ENCODE measurements at places on chromosomes 4 and X. TPM values are rescaled to one million over a fixed set of nuclear protein-coding genes. Genes with fewer than 3 reads are reported as not detected.

DNA sequence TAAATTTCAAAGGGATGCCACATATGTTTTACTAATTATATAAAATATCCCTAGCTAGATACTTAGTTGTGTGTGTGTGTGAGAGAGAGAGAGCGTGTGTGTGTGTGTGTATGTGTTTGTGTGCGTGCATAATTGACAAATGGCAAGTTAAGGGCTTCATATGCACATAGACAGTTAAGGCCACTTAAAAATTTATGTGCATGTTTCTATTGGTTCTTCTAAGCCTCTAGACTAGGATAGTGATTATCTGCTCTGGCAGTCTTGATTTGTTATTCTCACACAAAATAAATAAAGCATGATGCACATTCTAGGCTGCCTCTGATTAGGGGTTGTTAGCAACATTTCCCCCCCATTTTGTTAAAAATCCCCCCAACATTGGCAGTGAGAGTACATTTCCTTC lies 279.0 kb upstream of the TAPT1 start:
- H3K4me1 ChIP-seq: no peaks in the 10 kb centered on the region
- H3K4me3 ChIP-seq: no peak overlapping the region
- no peak overlapping the region for H3K27ac ChIP-seq
- no peaks in the 10 kb centered on the region for H3K27me3 ChIP-seq

DNA sequence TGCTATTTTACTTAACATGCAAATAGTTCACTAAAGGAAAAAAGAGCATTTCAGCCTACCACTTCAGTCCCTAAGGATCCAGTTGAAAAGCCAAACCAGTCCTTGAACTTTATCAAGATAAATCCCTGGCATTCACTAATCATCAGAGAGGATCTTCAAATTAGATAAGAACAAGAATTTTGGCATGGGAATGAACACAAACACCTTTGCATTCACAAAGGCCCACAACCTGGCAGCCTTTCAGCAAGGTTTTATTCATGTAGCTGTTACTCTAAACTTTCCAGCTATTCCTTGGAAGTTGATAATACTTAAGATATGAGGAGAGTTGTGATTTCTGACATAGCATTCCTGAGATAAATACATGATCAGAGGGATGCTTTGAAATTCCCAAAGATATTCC lies 193.4 kb downstream of the LRBA start:
- no peaks in the 10 kb centered on the region for H3K36me3 ChIP-seq
- no peaks in the 10 kb centered on the region for H3K27me3 ChIP-seq
- no peak overlapping the region for H3K4me3 ChIP-seq
- H3K27ac ChIP-seq: no peak overlapping the region
- peaks cover 8% of the 10 kb centered on the region for H3K4me1 ChIP-seq
- no peak for DNase-seq

Gene DEFB131A
- total RNA-seq: not detected

DNA sequence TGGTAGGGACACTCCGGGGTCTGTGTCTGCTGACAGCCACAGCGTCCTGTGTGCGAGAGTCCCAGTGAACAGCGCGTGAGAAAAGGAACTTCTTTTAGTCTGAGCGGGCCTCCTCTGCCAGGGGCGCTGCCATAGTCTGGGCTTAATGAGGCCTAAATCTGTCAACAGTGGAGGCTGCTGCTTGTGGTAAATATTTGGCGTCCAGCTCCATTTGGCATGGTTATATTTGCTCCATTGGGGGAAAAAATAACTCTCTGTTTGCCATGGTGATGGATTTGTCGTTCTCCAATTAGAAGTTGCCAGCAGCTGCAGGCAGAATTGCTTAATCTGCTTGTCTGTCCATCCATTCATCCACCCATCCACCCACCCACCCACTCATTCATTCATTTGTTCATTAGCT lies 71.4 kb upstream of the PSAPL1 start:
- H3K4me1 ChIP-seq: no peaks in the 10 kb centered on the region
- H3K27ac ChIP-seq: no peak overlapping the region
- DNase-seq: no peak
- no peak overlapping the region for H3K4me3 ChIP-seq
- H3K36me3 ChIP-seq: no peaks in the 10 kb centered on the region

DNA sequence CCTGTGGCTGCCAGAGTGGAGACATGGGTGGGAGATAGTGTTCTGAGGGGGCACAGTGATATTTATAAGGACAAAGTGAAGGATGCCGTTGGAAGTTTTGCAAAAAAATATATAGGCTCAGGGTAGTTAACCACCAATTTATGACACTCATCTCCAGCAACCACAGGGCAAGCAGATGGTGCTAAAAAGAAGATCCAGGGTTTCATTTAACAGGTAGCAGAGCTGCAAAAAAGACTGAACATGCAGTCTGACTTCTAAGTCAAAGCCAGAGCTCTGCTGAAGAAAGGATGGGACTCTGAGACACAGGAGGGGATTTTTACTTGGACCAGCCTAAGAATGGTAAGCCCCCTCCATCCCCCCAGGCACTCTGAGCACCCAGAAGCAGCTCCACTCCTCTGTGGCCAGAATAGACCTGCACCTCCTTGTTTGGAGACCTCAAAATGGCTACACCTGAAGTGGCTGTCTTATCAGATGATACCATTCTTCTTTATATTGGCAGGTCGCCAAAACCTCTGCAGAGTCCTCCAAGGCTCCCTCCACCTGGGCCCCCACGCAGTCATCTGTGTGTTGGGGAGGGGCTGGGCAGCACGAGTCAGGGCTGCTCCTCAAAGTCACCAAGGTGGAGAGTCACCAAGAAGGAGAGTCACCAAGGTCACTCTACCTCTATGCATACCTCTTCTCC lies 161.4 kb upstream of the FAM9B start:
- no peak for DNase-seq
- no peaks in the 10 kb centered on the region for H3K36me3 ChIP-seq
- H3K27ac ChIP-seq: no peak overlapping the region
- H3K4me1 ChIP-seq: peaks cover 4% of the 10 kb centered on the region

Gene HSD17B13
- 0.35 TPM for total RNA-seq

Gene FAM241A
- 2.7 TPM for total RNA-seq

GRCh38 chrX:47112316-47112954 lies 32.1 kb downstream of the NDUFB11 start:
- H3K27ac ChIP-seq: no peak overlapping the region
- DNase-seq: no peak
- no peak overlapping the region for H3K4me3 ChIP-seq
- no peaks in the 10 kb centered on the region for H3K27me3 ChIP-seq
- no peaks in the 10 kb centered on the region for H3K36me3 ChIP-seq

DNA sequence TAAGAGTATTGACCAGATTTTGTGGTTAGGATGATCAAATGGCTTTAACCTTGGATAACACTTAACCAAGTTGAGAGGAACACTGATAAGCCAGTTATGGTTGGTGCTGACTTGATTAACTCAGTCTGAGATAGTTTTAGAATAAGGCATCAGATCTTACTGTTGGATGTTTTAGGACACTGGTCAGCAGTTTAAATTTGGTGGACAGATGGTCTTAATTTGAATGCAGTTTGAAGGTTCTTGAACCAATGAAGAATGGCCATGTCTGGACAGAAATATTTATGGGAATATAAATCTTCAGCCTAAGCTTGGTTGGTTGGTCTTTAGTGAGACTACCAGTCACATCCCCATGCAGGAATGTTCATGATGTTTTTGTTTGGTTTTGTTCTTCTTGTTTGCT lies 2.6 kb upstream of the GIMD1 start:
- H3K36me3 ChIP-seq: no peaks in the 10 kb centered on the region
- no peaks in the 10 kb centered on the region for H3K4me1 ChIP-seq
- H3K27me3 ChIP-seq: no peaks in the 10 kb centered on the region
- H3K4me3 ChIP-seq: no peak overlapping the region
- no peak overlapping the region for H3K27ac ChIP-seq

- no peak overlapping the region for H3K4me3 ChIP-seq
- peaks cover 42% of the 10 kb centered on the region for H3K4me1 ChIP-seq
- no peaks in the 10 kb centered on the region for H3K36me3 ChIP-seq
- no peak for DNase-seq
These were observed 44.4 kb downstream of the LRBA start for GRCh38 chr4:150970685-150971151.

- no peak overlapping the region for H3K27ac ChIP-seq
- H3K4me1 ChIP-seq: no peaks in the 10 kb centered on the region
- peaks cover 42% of the 10 kb centered on the region for H3K36me3 ChIP-seq
- H3K4me3 ChIP-seq: no peak overlapping the region
- DNase-seq: no peak
These were observed 49.2 kb downstream of the SEL1L3 start for GRCh38 chr4:25813448-25814106.

GRCh38 chrX:129726307-129727111 lies 12.3 kb upstream of the XPNPEP2 start:
- H3K36me3 ChIP-seq: no peaks in the 10 kb centered on the region
- H3K27ac ChIP-seq: no peak overlapping the region

- no peak for DNase-seq
- no peaks in the 10 kb centered on the region for H3K4me1 ChIP-seq
- no peak overlapping the region for H3K4me3 ChIP-seq
- no peaks in the 10 kb centered on the region for H3K27me3 ChIP-seq
These were observed 762.5 kb upstream of the GRIA3 start for GRCh38 chrX:122421434-122422121.

GRCh38 chr4:165627548-165627947 lies 245.5 kb upstream of the TLL1 start:
- H3K27ac ChIP-seq: no peak overlapping the region
- DNase-seq: no peak
- no peak overlapping the region for H3K4me3 ChIP-seq
- no peaks in the 10 kb centered on the region for H3K27me3 ChIP-seq

DNA sequence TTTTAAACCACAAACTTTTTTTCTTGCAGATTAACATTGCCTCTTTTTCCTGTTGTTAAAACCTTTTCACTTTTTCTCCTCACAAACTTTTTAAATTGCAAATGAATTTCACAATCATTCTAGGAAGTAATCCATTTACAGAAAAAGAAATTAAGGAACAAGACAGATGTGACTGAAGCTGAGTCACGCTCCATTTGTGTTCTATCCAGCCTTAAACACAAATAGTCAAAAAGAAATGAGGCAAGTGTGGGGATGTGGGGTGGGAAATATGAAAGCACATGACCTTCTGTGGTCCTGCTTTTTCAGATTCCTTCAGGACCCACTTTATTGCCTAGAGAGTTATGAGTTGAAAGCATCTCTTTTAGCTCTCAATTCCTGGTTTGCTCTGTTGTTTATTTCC lies 197.0 kb downstream of the ADGRL3 start:
- H3K36me3 ChIP-seq: no peaks in the 10 kb centered on the region
- H3K4me1 ChIP-seq: no peaks in the 10 kb centered on the region
- no peak overlapping the region for H3K27ac ChIP-seq
- H3K27me3 ChIP-seq: no peaks in the 10 kb centered on the region

Gene DKK2
- total RNA-seq: not detected

Gene NSDHL
- 7.1 TPM for total RNA-seq

Gene NAA10
- 94.9 TPM for total RNA-seq

Gene TCEAL6
- total RNA-seq: not detected

DNA sequence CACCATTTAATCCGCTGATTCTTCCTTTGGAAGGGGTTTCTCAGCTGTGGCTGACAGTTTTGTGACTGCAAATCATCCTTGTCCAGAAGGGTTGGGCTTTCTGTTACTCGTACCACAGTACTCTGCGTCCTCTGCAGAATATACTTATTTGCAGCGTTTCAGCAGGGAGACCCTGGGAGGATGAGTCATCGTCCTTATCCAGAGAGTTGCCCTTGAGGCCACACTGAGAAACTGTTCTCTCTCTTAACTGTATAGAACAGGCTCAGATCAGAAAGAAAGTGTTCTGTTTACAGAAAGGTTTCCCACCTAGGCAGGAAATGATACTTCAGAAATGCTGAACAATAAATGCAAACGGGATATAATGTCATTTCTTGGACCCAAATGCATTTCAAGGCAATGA lies 47.8 kb upstream of the DDX53 start:
- H3K27me3 ChIP-seq: no peaks in the 10 kb centered on the region
- no peak for DNase-seq
- H3K27ac ChIP-seq: no peak overlapping the region
- no peaks in the 10 kb centered on the region for H3K4me1 ChIP-seq
- H3K4me3 ChIP-seq: no peak overlapping the region
- H3K36me3 ChIP-seq: no peaks in the 10 kb centered on the region

Measured in CD4-positive, alpha-beta memory T cell (primary cell).